SIG-M5 (cell line): ENCODE measurements at places on chromosomes 2 and 18.

DNA sequence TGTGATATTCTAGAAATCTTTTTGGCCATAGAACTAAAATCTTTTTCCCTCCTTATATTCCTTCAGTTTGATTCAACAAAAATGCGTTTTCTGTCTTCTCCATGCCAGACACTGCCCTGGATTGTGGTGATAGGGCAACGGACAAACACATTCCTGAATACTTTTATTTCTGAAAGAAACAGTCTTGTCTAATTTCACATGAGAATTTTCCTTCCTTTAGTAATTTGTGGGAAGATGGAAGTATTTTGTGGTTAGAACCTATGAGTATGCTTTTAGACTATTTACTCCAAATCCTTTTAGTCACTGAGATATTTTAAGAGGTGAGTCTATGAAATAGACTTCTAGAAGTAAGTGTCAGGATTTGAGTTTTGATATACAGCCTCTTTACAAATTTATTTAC, 49.6 kb downstream of the COL5A2 start:
- no peak for DNase-seq

DNA sequence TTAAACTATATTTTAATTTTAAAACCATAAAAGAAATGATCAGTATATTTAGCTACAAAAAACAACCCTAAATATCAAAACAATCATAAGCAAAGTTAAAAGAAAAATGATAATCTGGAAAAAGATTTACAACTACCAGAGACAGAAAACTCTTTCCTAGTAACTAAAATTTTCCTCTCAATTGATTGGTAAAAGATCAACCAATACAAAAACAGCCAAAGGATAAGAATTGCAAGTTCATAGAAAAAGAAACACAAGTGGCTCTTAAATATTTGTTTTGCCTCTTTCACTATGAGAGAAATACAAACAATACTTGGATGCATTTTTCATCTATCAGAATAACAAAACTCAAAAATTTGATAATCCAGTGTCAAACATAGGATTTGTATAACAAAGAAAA, 101.8 kb upstream of the ZC3H15 start:
- DNase-seq: no peak

DNA sequence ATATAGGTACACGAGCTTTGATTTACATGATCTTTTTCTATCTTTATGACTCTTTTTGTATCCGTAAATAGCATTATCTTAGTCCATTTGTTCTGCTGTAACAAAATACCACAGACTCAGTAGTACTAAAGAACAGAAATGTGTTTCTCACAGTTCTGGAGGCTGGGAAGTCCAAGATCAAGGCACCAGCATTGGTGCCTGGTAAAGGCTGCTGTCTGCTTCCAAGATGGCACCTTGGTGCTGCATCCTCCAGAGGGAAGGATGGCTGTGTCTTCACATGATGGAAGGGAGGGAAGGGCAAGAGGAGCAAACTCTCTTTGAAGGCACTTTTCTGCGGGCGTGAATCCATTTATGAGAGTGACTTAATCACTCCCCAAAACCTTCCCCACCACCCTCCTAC, 36.0 kb downstream of the EIF5B start:
- DNase-seq: no peak

DNA sequence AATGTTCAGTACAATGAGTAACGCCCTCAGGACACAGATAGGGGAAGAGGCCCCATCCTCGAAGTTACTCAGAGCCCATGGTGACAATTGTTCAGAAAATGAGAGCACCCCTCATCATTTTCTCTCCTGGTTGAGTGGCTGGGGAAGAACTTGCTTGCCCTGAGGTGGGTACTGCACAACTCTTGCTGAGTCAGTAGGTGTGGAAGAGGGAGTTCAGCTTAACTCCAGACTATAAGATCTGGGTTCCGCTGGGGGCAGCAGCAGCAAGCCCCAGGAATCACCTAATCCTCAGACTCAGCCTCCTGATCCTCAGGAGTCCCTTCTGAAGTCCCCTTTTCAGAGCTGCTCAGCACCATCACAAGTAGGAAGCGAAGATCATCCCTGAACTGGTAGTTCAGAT, 123.7 kb downstream of the PIEZO2 start:
- DNase-seq: no peak

DNA sequence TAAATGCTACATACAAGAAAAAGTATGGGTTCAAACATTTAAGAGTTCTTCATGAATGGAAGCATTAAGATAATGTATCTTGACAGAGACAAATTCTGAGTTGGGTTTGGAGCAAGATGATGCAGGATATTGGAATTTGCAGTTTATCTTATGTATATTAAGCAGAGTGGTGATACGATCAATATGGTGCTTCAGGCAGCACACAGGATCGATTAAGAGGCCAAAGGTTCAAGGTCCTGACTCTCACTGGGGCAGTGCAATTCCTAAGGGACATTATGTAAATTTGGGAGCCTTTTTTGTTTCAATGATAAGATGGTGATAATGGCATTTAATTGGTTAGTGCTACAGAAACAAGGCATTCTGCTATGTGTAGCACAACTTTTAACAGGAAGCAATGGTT, 381.9 kb downstream of the KCNJ3 start:
- DNase-seq: no peak

GRCh38 chr2:51484605-51485004, 452.7 kb upstream of the NRXN1 start:
- no peak for DNase-seq

DNA sequence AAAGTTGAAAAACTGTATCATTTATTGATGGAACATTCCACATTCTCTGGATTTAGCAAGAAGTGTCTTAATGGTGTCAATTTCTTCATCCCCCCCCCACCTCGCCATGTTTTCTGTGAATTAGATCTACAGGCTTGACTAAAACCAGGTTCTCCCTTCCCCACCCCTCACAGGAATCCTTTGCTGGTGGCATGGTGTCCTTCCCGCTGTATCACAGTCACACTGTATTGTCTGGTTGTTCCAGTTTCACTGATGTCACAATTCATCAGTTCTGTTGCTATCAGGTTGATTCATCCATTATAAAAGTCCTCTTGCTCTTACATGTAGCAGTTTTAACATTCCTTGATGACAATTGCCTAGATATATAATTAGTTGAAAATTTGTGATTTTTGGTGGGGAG, 6.1 kb upstream of the SNORC start:
- DNase-seq: no peak
